SK-N-MC (cell line): ENCODE measurements at places on chromosomes 1 and 21.

DNA sequence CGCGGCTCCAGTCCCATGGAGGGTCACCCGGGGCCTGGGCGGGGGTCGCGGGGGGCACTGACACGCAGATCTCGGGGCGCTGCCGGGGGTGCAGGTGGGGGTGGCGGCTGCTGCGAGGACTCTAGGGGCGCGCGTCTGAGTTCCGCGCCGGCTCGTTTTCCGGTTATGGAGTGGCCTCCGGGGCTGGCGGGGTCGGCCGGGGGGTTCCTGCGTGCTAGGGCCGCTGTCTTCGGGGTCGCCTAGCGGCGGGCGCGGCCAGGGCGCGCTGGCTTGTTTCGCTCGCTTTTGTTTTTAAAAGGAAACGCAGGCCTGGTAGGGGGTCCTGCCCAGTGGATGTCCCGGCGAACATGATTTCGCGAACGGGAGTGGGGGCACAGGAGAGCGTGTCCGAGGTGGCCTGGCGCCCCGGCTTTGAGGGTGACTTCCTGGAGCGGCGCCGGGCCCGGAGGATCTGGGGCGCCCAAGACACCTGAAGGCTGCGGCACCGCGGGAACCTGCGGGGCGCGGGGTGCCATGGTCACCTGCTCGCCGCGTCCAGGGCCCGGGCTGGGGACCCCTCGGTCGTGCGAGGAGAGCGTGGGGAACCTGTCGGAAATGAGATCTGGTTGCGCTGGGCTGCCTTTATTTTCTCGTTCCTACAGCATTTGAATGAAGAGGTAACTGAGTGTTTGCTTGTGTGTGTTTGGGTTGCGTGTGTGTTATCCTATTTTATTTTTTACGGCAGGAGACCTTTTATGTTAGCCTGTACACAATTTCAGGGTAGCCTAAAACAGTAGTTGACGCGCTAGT, 618 bp downstream of the ETS2 start:
- DNase-seq, result no peak

DNA sequence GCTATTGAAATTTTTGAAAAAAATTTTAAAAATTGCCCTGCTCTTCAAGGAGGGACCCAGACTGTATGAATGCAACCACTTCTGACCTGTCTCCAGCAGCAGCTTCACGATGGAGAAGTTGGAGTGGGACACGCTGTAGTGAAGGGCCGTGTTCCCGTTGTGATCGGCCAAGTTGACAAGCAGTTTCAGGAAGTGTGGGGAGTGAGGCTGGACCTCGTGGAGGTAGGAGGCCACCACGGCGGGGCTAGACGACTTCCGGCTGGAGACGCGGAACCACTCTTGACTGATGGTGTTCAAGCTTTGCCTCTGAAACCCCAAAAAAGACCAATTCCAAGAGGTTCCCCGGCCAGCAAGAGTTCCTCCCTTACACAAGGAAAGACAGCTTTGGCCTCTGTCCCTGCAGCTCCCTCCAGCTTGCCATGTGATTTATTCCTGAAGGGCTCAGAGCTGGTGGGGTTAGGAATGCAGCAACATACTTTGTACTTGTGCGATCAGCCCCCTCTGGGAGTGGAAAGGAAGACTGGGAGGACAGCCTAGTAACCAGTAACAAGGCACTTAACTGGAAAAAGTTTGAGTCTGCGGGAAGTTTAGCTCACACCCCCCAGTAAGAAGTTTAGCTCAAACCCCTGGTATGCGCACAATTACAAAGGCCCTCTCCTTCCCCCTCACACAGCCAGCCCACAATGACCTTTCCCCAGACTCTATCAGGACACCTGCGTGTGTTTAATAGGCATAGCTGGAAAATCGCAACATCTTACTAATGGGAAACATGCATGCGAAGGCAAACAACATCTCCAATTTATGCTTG, 56.0 kb downstream of the KANK4 start:
- no peak for DNase-seq

DNA sequence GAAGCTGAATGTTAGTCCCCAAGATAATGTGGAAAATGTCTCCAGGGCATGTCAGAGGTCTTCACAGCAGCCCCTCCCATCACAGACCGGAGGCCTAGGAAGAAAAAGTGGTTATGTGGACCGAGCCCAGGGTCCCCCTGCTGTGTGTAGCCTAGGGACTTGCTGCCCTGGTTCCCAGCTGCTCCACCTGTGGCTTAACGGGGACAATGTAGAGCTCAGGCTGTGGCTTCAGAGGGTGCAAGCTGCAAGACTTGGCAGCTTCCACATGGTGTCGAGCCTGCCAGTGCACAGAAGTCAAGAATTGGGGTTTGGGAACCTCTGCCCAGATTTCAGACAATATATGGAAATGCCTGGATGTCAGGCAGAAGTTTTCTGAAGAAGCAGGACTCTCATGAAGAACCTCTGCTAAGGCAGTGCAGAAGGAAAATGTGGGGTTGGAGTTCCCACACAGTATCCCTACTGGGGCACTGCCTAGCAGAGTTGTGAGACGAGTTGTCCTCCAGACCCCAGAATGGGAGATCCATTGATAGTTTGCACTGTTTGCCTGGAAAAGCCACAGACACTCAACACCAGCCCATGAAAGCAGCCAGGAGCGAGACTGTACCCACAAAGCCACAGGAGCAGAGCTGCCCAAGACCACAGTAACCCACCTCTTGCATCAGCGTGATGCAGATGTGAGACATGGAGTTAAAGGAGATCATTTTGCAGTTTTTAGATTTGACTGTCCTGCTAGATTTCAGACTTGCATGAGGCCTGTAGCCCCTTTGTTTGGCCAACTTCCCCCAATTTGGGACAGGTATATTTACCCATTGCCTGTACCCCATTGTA, 204.9 kb downstream of the MRPL39 start:
- no peak for DNase-seq

DNA sequence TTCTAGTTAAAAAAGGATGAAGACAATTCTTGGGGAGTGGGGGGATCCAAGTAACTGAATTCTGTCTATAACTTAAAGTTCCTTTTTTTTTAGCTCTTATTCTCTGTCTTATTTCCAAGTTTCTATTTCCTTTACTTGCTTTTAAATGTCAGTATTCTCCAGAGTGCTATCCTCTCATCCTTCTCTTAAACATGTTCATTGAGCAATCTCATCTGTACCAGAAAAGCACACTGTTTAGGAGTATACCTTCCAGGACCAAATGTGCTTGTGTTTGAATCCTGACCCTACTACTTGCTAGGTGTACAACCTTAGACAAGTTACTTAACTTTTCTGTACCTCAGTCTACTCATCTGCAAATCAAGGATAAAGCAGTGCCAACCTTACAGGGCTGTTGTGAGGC, 50.1 kb downstream of the AKT3 start:
- no peak for DNase-seq

DNA sequence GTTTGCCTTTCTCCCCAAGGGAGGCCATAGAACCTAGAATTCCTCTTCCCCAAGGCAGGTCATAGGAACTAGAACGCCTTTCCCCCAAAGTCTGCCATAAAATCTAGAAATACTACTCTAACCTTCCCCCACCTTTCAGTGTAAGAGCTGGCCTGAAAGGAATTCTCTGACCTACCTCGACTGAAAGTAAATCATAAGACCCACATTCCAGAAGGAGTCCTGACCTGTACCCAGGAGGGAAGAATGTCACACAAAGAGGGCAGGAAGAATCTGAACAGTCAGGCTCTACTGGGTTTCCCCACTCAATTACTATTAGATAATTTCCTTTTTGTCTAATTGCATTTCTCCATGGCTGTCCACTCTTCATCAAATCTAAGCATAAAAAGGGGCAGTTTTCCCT, 5.7 kb upstream of the ATG4C start:
- DNase-seq, result no peak

- DNase-seq, result no peak
These were observed 35.6 kb upstream of the RNPC3 start for GRCh38 chr1:103489935-103490334.

- no peak for DNase-seq
These were observed 31.5 kb downstream of the OLIG1 start for GRCh38 chr21:33101300-33101911.

GRCh38 chr1:36867575-36867974, 166.7 kb downstream of the GRIK3 start:
- no peak for DNase-seq

DNA sequence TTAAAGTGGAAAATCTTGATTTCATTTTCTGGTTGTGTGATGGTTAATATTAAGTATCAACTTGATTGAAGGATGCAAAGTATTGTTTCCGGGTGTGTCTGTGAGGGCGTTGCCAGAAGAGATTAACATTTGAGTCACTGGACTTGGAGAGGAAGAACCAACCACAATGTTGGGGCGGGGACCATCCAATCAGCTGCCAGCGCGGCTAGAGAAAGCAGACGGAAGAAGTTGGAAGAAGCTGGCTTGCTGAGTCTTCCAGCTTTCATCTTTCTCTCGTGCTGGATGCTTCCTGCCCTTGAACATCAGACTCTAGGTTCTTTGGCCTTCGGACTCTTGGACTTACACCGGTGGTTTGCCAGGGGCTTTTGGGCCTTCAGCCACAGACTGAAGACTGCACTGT, 832.6 kb upstream of the TMPRSS15 start:
- DNase-seq, result no peak

DNA sequence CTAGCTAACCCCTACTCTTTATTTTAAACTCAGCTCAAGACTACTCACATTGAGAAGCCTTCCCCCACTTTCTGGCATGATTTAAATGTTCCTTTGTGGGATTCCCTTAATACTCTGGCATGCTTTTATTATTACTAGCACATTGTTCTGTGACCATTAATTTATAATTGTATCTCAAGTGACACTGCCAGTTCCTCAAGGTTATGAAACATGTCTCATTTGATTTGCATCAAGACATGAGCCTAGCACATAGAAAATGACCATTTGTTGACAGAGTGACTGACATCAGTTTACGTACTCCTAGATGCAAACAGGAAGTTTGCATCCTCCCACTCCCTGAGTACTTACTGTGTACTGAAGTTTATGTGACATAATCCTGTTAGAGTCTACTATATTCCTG, 15.2 kb downstream of the RGS4 start:
- no peak for DNase-seq

DNA sequence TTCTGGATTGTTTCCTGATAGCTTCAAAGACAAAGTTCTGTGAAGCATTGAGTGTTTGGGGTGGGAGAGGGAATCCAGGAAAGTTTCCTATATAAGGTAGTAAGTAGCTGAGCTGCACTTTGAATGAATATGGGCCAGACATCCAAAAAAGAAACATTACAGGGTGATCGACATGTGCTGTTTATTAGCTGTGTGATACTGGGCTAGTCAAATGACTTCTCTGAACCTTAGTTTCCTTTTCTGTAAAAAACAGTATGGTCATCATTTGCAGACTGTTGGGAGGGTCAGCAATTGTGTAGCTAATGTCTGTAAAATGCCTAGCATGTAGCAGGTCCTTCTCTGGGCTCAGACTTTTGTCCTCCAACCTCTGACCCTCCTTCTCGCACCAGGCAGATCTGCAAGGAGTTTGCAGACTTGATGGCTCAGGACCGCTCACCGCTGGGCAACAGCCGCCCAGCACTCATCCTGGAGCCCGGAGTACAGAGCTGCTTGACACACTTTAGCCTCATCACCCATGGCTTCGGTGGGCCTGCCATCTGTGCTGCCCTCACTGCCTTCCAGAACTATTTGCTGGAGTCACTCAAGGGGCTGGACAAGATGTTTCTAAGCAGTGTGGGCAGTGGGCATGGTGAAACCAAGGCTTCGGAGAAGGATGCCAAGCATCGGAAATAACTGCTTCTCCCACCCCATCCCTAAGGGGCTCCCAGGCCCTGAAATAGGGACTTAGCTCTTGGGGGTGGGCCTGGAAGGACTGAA, 21.1 kb downstream of the TFAP2E start:
- no peak for DNase-seq

- no peak for DNase-seq
These were observed 52.6 kb downstream of the AHDC1 start for GRCh38 chr1:27551170-27551952.

DNA sequence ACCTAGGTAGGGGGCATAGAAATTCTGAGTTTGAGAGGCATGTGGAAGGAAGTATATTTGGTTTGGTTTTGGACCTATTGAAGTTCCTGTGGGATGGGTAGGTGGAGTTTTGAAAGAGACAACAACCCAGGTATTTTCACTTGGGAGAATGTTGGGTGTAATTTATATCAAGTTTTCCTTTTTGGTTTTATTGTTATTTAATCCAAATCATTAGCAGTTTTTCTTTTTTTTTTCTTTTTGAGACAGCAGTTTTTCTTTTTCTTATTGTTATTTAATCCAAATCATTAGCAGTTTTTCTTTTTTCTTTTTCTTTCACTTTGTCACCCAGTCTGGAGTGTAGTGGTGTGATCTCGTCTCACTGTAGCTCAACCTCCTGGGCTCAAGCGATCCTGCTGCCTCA, 30.1 kb downstream of the RNF11 start:
- DNase-seq, result no peak

DNA sequence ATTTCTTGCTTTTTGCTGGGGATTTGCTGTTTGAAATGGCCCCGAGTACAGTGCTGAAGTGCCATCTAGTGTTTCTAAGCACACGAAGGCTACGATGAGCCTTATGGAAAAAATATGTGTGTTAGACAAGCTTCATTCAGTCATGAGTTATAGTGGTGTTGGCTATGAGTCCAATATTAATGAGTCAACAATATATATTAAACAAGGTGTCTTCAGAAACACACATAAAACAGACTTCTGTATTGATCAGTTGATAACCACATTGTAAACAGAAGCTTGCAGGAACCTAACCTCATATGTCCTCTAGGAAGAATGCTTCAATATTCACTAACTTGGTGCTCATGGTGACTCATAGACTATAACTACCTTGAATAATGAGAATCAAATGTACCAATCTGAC, 1.7 kb upstream of the GJB5 start:
- DNase-seq, result no peak

- DNase-seq, result no peak
These were observed 20.7 kb upstream of the RCC2 start for GRCh38 chr1:17460219-17460618.

DNA sequence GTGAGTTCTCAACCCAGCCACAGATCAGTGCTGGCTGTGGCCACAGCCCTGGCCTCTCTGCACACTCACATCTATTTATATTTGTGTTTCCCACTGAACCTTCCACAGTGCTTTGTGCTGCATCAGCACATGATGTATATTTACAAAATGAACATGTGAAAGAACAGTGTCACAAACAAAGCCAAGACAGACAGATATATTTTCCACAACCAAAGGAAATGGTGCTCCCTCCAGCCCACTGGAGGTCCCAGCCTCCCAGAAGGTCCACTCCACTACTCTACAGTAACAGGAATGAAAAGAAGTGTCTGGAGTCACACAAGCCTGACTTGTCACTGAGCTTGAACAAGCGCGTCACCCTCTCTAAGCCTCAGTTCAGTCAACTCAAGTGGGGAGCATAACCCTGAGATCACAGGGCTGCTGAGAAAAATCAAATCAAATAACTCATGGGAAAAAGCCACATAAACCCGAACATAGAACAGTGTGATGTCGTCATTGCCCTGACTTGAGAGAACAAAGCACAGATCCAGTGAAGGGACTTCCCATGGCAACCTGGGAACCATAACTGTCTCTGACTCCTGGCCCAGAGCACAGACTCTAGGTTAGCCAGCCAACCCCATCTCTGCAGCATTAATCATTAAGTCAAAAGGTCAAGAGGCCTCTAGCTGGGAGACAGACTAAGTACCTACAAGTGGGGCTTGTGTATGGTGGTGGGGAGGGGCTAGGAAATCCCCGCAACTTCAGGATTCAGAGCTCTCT, 121.2 kb downstream of the TRABD2B start:
- no peak for DNase-seq
